ENCODE measurements at places on chromosomes 12 and 14.

GRCh38 chr12:105977652-105978051 lies 161.1 kb downstream of the NUAK1 start:
- ATAC-seq, result no peak

- ATAC-seq, result no peak
Observed at GRCh38 chr14:56524971-56525677, 54.5 kb upstream of the TMEM260 start.

GRCh38 chr12:124032265-124032886 lies 59.4 kb downstream of the ZNF664 start:
- ATAC-seq, result no peak

DNA sequence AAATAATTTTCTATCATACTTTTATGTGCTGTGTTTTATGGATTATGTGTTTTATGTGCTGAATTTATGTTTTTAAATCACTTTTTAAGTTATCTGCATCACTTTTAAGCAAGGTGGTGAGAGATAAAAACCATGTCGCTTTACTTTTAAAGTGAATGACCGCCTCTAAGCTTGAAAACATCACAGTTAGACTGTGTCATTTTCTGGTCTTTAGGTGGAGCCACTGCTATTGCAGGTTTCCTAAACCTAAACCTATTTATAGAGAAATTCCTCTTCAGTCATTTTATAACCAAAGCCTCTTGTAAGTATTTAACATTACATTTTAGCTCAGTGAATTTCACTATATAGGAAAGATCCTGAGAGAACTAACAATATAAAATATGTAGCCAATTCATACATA lies 21.0 kb upstream of the MDM2 start:
- ATAC-seq, result no peak

DNA sequence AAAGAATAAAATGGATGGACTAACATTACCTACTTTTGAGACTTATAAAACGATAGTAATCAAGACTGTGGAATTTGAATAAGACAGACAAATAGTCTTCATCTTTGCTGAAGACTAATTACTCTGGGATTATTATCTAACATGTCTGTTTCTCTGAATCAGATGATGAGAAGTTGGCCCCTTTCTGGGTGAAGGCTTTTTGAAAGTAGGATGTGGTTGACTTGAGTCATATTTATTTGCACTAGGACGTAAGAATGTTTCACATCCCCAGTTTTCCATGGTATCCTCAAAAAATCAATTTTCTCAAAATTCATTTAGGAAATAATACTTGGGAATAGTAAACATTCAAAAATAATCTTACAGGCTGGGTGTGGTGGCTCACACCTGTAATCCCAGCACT lies 31.8 kb downstream of the PKP2 start:
- ATAC-seq, result no peak
